ENCODE measurements at places on chromosomes 5 and 9.

DNA sequence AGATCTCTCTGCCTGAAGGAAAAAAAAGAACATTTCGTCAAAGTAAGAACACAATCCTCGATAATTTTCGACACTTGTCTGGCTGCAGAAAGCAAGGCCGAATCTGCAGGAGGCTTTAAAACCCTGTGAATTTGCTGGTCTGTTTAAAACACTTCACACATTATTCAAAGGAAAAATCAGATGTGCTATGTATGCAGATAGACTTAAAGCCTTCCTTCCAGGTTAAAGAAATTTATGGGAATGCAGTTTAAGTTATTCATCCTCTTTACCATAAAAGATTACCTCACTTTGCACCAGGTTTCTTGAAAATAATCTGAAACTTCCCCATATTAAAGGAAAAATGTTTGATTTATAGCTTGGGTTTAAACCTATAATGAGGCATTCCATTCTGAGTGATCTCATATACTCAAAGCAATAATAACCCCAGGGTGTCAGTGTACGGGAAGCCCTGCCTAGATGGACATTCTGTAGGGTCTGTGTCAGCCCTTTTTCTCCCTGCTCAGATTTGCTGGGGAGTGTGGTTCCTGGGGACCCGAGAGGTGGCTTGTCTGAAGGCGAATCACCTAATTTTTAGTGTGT is 323.5 kb upstream of the SLC24A2 start:
- no peak for DNase-seq

GRCh38 chr5:22852807-22853660 is at the start of gene CDH12:
Gene CDH12 (minus strand): TSS chr5:22853344.
- DNase-seq = no peak

- DNase-seq = no peak
These were observed 219.4 kb downstream of the SPOCK1 start for GRCh38 chr5:137279521-137280231.

GRCh38 chr5:117058740-117059139 is 484.1 kb upstream of the SEMA6A start:
- no peak for DNase-seq

DNA sequence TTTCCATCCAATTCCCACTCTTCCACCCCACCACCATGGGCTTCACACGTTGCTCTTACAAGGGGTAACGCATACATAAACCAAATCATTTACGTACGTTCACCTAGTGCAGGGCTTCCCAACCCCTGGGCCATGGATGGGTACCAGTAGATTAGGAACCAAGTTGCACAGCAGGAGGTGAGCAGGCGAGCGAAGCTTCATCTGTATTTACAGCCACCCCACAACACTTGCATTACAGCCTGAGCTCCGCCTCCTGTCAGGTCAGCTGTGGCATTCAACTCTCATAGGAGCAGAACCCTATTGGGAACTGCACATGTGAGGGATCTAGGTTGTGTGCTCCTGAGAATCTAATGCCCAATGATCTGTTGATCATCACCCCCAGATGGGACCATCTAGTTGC is 82.3 kb downstream of the CEMIP2 start:
- DNase-seq = no peak

DNA sequence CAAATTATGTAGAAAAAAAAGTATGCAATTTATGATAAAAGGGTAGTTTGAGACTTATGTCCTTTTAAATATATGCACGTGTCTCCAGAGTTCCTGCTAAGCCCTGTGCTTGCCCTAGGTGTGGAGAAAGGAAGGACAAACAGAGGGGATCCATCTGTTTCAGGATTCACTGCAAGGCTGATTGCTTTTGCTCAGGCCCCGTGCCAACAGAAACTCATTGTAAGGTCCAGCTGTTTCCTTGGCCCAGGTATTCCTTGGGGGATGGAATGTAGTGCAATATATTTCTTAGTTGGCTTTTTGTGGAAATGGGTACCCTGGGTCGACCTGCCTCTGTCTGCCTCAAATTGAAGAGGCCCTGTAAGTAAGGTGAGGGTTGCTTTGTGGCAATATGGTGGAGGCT is 268.6 kb upstream of the CLINT1 start:
- DNase-seq = no peak

DNA sequence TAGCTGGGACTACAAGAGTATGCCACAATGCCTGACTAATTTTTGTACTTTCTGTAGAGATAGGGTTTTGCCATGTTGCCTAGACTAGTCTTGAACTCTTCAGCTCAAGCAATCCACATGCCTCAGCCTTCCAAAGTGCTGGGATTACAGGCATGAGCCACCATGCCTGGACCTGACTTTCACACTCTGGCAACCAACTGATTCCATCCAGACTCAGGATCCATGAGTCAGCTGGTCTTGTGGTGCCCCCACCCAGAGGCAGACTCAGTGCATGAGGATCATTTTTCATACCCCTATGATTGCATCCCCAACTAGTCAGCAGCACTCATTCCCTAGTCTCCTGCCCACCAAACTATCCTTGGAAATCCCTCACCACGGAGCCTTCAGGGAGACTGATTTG is 375.9 kb downstream of the ANXA1 start:
- DNase-seq = no peak

GRCh38 chr9:136726631-136727191 is 14.3 kb downstream of the DIPK1B start:
- DNase-seq = no peak

DNA sequence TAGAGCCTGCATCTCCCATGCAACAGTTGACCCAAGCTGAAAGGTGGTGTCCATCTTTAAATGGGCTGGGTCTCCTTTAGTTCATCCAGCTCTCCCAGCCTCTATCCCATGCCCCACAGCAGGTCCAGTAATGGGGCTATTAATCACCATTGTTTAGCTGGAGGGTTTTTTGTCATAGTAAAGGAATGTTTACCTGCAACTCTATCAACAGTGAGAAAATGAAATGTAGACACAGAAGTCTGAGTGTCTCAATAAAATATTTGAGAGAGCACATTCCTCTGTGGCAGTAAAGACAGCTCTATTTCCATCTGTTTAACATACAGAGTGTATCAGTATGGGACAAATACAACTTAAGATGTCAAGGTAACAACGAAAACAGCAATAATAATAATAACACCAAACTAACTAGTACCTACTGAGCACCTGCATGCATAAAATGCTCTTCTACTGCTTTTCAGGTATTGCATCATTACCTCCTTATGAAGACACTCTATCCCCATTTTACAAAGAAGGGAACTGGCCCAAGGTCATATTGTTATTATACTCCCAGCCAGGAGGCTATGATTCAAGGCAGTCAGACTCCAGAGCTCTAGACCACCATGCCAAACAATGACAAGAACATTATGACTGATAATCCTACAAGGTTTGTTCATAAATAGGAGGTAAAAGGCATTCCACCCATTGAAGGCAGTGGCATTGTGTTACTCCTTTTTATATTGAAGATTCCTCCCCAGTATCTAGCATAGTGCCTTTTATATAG is 21.0 kb upstream of the C5orf58 start:
- DNase-seq = no peak

GRCh38 chr9:93955111-93955980 is at the start of gene BARX1:
Gene BARX1 (minus strand): TSS chr9:93955355. CDS start chr9:93955146, 209 bp downstream.
- no peak for DNase-seq

GRCh38 chr9:34256987-34257585 is 72.0 kb downstream of the KIF24 start:
- no peak for DNase-seq

GRCh38 chr9:81465468-81466011 is 223.8 kb downstream of the TLE1 start:
- no peak for DNase-seq

DNA sequence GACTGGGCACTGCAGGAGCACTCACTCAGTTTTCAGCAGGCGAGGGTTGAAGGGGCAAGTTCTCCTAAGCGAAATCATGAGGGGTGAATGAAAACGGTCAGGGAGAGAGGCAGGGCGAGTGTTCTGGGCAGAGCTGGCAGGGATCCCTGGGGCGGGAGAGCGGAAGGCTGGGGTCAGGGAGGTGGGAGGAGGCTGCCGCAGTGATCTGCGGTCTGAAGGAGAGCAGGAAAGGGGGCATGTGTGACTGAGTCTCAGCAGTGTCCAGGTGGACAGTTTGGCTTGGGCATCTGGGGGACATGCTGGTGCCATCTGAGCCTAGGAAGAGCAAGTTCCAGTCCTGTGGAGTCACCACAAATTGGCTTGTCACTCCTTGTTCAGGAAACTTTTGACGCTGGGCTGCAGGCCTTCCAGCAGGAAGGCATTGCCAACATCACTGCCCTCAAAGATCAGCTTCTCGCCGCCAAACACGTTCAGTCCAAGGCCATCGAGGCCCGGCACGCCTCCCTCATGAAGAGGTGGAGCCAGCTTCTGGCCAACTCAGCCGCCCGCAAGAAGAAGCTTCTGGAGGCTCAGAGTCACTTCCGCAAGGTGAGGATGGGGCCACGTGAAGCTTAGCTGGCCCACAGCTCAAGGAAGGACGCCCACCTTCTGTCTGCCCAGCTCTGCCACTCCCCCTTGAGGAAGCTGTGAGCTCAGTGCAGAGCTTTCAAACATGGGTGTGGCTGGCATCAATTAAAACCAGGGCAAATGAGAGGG is 31.1 kb downstream of the DYNC2I2 start:
- DNase-seq = no peak

- DNase-seq = no peak
These were observed 117.3 kb downstream of the TTLL11 start for GRCh38 chr9:121975801-121976277.

- no peak for DNase-seq
These were observed 161.8 kb downstream of the AUH start for GRCh38 chr9:91199739-91200497.

DNA sequence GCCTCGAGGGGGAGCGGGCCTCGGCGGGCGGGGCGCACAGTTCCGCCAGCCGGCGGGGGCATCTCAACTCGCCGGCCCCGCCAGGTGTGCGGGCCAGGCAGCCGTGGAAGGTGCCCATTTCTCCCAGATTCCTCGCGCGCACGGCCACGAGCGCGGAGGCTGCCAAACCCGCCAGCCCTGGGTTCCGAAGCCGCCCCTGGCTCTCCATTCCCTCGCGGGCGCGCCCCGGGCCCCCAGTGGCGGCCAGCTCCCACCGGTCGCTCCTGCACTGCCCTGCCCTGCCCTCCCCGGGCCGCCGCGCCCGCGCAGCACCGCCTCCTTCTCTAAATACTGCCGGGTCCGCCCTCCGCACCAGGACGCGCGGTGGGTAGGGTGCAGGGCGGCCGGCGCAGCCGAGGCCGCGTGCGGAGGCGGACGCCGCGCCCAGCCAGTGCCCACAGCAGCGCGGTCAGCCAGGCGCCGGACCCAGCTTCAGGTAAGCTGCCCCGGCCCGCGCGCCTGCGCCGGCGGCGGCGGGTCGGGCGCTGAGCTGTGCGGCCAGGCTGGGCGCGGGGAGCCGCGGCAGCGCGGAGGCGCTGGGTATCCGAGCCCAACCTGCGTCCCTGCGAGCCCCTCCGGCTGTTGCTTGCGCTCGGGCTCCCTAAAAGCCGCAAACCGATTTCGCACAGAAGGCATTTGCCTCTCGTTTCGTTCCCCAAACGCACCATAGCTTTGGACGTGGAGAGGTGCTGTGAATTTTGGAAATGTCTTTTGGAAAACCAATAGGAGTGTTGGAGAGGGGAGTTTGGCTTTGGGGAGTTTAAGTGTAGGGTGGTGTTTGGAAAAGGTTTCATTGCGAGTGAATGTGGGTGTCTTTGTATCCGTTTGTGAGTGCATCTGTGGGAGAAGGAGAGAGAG is at the start of gene TMEM171:
TSS of gene TMEM171 (plus strand) at position 354 of the 897 bp plus-strand sequence. CDS start 2,799 bp downstream, outside the sequence.
- DNase-seq = no peak

- DNase-seq = no peak
These were observed 99.2 kb upstream of the PITX1 start for GRCh38 chr5:135133181-135133580.

DNA sequence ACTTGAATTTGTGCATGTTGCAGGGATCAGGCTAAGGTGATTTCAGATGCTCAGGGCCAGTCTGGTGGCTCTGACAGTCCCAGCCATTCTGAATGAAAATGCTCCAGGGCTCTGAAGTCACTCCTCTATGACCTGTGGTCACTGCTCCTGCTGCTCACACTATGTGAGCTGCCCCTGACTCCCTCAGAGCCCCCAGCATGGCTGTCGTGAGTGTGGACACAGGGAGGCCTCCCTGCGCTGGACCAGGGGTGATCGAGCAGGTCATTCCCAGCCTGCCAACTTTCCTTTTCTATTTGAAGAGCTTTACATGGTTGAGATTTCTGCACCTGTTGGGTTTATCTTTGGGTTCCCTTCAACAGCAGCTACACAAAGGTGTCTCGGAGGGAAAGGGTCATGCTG is 74.5 kb downstream of the WNK2 start:
- DNase-seq = no peak

DNA sequence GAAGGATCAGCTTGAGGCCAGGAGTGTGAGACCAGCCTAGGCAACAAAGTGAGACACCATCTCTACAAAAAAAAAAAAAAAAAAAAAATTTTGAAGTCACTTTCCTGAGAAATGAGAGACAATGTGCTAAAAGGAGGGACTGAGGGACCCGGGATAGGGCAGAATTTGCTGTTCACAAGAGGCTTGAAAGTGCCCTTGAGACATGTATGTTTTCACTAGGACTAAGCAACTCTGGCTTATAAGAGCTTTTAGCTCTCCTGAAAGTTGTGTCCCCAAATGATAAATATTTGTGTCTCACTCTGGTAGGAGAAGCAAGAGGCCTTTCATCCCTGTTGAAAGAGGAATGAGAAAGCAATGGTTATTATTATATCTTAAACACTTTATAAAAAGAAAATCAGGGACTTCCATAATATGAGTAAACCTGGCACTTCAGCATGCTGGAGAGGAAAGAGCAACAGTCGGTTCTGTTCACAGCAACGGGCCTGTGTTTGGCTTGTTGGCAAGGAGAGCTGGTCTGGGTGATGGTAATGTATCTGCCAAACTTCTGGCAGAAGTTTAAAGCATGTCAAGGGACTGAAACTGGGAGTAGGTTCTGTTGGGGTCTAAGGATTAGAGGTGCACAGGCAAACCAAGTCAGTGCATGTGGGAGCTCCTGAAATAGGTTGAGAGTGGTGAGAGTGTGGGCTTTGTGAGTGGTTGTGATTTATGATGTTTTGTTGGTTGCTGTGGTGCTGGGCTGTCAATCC is 32.2 kb downstream of the ENTREP1 start:
- no peak for DNase-seq

DNA sequence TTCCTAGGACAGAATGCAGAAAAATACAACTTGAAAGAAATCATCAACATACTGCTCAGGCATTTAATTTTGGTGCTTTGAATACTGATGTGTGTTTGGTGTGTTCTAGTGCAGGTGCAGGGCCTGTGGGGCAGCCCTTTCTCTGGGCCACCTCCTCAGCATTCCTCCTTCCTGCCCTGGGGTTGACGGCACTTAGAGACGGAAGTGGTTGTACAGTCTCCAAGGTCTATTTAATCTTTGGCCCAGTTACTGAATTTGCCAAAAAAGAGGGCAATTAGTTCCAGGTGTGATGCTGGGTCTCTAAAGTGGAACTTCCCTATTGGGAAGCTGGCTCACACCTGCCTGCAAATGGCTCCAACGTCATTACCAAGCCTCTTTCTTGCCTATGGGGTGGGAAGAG is 269.0 kb downstream of the SH3GL2 start:
- no peak for DNase-seq
